Fibroblast of pulmonary artery (primary cell): ENCODE measurements at places on chromosomes 2 and 18.

DNA sequence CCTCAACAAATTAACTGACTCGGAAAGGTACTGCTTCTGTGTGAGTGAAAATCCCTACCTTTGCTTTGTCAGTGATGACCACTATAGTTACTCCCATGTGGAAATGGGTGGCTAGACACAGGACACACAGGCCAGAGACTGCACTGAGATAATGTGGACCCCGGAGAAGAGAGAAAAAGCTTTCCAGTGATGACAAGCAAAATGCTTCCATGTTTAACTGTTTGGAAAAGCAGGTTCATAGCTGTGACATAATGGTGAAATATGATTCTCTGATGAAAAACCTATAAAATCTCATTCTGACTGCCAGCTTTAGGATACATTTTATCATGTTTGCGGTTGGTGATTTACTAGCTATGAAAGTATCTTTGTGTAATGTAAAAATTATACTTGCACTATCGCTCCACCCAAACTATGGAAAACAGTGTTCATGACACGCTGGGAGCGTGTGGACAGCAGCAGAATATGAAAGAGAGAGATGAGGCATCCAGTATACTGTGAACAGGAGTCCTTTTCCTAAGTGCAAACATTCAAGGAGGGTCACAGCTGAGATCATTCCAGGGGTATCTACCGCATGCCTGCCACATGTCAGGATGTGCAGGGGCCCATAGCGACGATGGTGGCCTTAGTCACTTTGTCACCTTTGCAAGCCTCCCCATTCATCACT is 782.7 kb upstream of the SOX11 start:
- DNase-seq, result no peak

GRCh38 chr2:65024149-65024829 is 31.9 kb upstream of the CEP68 start:
- peak; percentile 50 for DNase-seq

- no peak for DNase-seq
These were observed 11.2 kb downstream of the MREG start for GRCh38 chr2:216002101-216002678.

- DNase-seq, result peak; percentile 49
These were observed 257.9 kb downstream of the PTPRM start for GRCh38 chr18:7824970-7825369.

- peak; percentile 28 for DNase-seq
These were observed 163.3 kb upstream of the STK17B start for GRCh38 chr2:196334710-196335109.

GRCh38 chr2:163664610-163665009 is 71.2 kb downstream of the FIGN start:
- peak; percentile 80 for DNase-seq

DNA sequence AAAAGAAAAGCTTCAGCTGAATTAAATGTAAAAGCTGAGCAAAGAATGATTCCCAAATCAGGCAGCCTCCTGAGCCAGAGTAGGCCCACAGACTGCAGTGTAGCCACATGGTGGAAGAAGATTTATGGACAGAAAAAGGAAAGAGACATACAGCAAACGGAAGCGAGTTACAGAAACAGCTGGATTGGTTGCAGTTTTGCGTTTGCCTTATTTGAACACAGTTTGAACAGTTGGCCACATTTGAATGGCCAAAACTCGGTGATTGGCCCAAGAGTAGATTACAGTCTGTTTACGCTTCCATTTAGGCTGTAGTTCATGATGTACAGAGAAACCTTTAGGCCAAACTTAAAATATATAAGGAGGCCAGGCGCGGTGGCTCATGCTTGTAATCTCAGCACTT is 35.1 kb downstream of the SH2D6 start:
- DNase-seq, result no peak

- no peak for DNase-seq
These were observed 18.6 kb upstream of the KLHL30 start for GRCh38 chr2:238119756-238120462.

DNA sequence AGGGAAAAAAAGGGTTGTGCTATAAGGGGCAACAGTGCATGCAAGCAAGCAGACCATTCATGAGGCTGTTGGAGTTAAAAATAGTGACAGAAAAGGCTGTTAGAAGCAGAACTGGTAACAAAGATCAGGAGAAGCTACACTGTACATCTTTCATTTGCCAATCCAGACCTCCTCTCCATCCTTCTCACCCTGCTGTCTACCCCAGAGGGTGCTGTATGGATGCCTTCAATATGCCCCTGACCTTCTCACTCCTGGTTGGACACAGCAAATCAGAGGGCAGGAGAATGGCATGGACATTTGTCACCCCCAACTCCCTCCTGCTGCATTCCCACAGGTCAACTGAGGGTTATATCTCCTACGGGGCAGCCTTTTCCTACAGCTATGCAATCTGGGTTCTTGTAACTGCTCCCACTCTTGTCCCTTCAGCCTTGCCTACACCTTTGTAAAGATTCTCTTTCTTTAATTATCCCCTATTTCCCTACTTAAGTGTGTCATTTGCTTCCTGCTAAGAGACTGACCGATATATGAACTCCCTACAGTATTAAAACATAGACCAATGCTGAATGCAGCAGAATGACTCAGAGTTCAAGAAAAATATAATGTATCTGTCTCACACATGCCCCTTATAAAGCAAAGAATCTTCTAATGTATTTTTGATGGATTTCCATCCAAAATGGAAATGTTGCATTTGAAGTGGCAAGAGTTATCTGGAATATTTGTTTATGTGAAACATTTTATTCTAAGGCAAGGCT is 169.2 kb upstream of the NCKAP5 start:
- no peak for DNase-seq

DNA sequence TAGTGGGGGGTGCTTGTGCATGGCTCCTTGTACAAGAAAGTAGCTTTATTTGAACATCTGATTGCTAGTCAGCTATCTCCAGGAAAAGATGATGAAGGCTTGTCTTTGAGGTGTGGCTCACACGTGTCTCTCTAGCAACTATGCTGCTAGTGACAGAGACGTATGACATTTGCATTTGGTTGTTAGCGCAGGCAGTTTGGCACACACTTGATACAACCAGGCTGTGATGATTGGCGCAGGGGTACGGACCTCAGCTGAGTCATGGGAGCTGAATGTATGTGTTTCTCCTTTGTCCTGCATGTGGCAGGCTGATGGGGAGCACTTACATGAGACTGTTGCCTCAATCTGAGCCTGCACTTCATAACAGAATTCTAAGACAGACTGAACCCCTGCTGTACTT is 29.6 kb downstream of the PTCD3 start:
- no peak for DNase-seq

DNA sequence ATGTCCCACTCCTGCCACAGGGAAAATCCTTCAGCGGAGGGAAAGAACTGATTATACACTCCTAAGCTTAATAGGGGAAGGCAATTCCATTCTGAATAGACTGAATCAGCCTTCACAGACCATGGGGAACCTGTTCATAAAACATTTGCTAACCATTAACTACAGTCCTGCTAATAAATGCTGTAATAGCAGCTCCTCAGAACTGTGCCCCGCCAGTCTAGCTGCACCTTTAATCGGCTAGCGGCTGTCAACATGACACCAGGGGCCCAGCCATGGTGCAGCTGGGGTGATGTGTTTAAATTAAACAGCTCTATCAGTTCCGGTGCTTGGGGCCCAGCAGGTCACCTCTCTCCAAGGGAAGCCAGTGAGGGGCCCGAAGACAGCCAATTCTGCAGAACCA is 77.8 kb downstream of the GALNT14 start:
- no peak for DNase-seq

GRCh38 chr2:94984964-94985575 is 40.4 kb upstream of the MAL start:
- no peak for DNase-seq

- no peak for DNase-seq
These were observed 32.8 kb downstream of the MSH6 start for GRCh38 chr2:47815764-47816163.

DNA sequence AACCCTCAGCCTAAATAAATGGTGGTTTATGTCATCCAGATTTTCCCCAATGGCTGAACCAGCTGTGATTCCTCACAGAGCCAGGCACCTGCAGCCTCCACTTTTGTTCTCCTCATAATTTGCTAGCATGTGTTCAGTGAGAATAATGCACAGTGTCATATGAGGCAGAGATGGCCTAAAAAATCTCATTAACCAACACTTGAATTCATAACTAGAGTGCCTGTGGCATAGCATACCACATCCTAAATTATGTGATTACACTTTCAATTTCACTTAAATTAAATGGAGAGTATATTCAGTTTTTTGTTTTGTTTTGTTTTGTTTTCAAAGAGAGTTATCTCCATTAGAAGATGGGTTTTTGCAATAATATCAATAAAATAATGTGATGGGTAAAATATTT is 488.0 kb downstream of the CBLN2 start:
- no peak for DNase-seq

DNA sequence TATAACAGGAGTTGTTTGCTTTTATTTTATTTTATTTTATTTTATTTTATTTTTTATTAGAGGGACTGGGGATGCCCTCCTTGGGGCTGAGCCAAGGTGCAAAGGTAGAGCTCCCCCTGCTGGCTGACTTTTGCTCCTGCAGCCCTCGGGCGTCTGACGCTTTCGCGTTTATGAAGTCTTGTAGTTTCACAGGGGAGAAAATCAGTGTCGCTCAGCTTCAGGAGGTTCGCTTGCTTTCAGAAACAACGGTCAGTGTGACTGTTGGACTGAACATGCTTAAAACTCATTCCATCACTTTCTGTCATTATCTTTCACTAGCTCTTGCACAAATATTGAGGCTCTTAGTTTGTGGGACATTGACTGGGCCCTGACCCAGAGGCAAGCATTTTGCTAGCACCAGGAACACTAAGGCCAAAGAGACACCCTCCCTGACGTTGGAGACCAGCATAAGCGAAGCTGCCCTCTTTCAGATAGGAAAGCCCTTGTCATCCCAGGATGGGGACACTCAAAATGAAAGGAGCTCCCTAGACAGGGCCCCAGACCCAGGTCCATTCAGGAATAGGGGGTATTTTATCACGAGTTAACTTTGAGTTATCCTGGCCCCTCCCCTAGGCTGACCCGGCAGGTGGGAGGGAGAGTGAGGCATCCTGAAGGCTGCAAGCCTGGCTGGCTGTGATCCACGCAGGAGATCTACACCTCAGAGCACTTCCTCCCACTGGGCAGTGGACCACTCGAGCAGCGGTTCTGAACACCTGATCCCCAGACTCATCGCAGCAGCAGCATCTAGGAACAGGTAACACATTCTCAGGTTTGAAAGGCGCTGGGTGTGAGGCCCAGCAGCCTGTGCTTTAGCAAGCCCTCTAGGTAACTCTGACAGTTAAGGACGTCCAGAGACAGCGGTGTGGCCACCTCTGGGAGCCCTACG is 34.4 kb downstream of the LGALSL start:
- DNase-seq, result peak; percentile 75

- DNase-seq, result no peak
These were observed 32.5 kb upstream of the WIPF1 start for GRCh38 chr2:174630107-174630506.

GRCh38 chr2:233400341-233400740 is 46.0 kb downstream of the DGKD start:
- no peak for DNase-seq

DNA sequence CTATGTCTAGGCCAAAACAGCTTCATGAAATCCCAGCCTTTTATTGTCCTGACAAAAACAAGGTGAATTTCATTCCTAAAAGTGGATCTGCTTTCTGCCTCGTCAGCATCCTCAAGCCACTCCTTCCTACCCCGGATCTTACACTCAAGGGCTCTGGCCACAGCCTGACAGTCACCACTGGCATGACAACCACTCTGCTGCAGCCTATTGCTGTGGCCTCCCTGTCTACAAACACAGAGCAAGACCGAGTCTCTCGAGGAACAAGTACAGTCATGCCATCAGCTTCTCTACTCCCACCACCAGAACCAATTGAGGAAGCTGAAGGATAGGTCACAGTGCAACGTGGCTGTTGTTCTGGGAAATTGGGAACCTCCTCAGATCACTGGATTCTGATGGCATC is 106.1 kb downstream of the ICA1L start:
- DNase-seq, result no peak
